Stimulated activated CD4-positive, alpha-beta T cell treated with anti-CD3 and anti-CD28 coated beads, Interleukin-1b, Interleukin-23, amount 100 ng/mL, for 48 hours (primary cell): ENCODE measurements at places on chromosomes 6 and 20.

- DNase-seq, result no peak
Measured at GRCh38 chr20:54344832-54345231, 130.6 kb upstream of the DOK5 start.

DNA sequence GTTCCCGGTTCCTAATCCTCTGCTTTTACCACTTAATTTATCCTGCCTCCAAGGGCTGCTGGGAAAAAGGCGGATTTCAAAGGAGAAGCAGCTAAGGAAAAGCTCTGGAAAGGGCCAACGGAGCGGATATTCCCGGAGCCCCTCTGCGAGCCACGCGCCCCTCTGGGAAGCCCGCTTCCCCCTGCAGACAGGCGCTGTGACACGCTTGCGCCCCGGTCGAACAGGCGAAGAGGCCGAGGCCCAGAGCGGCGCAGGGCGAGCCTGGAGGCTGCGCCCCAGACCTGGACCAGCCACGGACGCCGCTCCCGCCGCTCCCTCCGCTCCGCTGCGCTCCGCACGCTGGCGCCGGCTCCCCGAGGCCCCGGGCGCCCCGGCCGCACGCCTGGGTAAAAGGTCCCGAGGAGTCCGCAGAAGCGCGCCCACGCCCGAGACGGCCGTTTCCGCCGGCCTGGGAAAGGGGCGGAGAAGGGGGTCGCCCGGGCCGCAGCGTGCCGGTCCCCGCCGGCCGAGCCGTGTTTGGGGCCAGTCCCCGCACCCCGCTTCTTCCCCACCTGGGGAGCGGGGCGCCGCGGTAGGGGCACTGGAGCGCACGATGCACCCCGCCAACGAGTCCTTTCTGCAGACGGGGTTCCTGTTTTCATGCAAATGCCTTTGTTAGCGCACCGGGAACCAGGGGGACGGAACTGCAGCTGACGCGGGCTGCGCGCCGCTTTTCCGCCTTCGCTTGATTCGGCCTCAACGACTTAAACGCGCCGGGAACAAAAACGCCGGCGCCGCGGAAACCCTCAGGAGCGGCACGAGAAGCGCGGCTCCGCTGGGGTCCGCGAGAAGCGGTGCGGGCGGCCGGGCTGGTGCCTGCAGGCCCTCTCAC, 91.9 kb upstream of the SIRPA start:
- peak; percentile 27 for DNase-seq

DNA sequence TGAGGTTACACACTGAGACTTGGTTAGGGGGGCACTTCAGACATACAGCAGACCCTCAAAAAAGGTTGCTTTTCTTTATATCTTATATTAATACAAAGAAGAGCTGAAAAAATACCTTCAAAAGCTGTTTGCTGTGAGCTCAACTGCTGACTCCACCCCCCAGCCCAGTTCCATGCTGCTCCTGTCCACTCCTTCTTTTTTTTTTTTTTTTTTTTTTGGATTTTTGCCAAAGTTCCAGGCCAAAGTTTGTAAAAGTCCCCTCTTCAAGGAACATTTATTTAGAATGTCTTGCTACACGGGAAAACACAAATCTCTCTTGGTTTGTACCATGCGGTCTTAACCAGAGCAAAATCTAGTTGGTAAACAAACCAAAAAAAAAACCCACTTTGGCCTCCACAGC, 85.3 kb upstream of the AKAP12 start:
- DNase-seq, result no peak

DNA sequence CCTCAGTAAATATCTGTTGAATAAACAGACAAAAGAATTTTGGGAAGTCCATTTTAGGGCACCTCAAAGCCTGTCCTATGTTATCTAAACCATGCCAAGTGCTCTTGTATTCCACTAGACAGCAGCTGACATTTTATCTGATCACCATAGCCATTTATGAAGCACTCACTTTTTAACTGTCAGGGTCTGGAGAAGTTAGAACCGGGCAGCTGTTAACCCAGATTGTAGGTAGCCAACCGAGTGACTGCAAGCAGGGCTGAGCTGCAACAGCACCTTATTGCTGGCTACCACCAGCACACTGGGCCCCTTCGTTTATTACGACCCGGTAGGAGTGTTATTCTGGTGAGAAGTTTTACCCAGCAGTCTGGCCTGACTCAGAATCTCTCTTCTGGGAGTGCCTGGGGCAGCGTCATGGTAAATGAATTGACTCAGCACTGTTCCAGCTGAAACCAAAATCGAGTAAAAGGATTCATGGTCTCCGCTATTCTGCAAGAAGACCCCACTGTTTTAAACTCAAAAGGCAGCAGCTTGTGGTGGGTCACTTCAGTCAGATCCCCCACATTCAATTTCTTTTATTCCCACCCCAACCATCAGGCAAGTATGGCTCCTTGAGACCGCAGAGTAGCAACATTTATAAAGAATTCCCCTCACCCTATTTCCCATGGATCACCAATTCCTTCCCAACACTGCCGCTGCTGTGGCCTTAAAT, 1.7 kb downstream of the UBE2V1 start:
- DNase-seq, result peak; percentile 68

DNA sequence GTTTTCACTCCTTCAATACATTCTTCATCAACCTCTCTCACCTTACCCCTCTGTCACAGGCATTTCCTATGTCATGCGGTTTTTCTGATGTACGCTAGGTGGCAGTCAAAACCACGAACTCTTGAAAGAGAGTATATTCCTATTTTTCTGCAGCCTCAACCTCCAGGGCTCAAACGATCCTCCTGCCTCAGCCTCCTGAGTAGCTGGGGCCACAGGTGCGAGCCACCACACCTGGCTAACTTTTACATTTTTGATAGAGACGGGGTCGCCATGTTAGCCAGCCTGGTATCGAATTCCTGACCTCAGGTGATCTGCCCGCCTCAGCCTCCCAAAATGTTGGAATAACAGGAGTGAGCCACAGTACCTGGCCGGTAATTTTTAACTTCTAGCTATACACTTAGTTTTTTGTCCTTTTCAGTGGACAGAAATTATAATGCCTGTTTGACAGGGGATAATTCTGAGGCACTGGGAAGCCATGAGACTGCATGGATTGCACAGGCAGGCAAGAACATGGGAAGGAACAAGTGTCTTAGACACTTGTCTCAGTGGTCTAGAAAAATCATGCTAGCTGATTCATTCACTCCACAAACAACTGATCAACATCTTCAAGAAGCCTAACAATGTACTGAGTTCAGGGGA, 22.5 kb upstream of the HFE start:
- DNase-seq, result peak; percentile 24

DNA sequence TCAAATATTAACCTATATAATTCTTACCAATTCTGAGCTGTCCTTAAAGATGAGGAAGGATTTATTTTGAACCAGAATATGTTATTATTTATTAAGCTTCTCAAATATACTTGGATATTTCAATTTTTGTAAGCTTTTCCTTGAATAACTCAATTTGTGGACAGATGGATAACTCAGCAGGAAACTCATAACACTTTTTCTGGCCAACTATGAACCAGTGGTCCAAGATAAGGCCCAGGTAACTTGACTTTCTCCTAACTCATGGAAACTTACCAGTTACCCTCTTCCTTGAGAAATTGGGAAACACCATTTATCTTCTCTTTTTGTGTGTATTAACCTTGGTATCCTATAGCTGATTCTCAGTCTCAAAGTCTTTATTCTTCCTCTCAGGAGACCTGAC, 427.5 kb upstream of the SYNCRIP start:
- no peak for DNase-seq

DNA sequence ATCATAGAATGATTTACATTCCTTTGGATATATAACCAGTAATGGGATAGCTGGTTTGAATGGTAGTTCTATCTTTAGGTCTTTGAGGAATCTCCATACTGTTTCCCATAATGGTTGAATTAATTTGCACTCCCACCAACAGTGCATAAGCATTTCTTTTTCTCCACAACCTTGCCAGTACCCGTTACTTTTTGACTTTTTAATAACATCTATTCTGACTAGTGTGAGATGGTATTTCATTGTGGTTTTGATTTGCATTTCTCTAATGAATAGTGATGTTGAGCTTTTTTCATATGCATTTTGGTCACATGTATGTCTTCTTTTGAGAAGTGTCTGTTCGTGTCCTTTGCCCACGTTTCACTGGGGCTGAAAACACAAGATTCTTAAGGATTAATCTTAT, 107.3 kb downstream of the TINAG start:
- DNase-seq, result no peak

- DNase-seq, result no peak
Measured at GRCh38 chr6:69589626-69590025, 207.2 kb downstream of the LMBRD1 start.

DNA sequence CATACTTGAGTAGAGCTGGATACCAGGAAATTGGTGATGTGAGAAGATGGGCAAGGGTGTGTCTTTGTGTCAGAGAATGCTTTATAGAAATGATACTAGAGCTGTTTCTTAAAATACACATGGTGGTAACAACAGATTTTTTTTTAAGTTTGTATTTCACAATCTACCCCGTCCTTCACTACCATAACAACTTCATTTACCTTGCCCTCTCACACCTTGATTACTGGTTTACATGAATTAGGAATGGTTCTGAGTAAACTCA, 45.4 kb downstream of the RARS2 start:
- DNase-seq, result no peak

GRCh38 chr6:143400258-143401067, 50.0 kb downstream of the ADAT2 start:
- no peak for DNase-seq

DNA sequence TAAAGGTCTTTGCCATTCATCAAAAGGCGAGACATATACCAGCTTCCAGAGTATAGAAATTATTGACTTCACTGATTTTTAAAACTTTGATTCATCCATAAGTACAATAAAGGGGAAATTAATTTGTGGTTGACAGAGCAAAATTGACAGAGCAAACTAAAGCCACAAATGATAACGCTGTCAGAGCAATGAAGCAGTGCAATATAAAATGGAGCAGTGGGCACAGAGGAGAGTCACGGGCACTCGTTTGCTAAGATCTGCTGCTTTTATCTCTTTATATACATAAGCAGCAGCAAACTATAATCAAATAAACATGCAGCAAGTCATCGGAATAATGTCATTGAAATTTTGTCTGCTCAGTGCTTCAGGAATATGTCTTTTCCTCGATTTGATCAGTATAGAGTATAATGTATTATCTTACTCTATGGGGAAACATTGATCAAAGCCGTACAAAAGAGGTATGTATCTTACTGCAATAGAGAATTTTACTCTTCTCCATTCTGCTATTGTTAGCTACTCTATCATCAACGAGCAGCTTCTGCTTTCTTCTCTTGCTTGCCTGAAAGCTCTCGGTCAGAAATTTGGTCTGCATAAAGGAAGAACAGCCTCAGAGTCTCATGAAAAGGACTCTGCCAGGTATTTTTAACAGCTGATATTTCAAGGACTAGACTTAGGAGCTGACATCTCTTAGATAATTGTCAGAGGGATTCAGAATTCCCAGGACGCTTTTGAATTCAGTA, 546.0 kb upstream of the ARID1B start:
- no peak for DNase-seq

GRCh38 chr6:46898006-46898405, 23.7 kb downstream of the ADGRF5 start:
- DNase-seq, result no peak

DNA sequence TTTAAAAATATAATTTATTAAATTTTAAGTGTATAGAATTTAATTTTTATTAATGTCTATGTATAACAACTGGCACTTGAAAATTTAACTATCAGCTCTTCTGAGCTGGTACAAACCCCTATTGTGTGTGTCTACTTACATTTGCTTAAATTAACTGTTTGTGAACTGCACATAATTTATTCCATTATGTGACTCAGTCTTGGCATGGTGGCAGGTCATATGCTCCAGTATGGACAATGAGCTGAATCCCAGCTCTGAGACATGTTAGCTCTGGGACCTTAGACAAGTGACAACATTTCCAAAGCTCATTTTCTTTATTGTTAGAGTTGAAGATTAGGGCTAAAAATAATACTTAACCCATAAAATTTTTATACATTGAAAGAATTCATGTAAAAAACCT, 526.1 kb upstream of the MARCKS start:
- no peak for DNase-seq

DNA sequence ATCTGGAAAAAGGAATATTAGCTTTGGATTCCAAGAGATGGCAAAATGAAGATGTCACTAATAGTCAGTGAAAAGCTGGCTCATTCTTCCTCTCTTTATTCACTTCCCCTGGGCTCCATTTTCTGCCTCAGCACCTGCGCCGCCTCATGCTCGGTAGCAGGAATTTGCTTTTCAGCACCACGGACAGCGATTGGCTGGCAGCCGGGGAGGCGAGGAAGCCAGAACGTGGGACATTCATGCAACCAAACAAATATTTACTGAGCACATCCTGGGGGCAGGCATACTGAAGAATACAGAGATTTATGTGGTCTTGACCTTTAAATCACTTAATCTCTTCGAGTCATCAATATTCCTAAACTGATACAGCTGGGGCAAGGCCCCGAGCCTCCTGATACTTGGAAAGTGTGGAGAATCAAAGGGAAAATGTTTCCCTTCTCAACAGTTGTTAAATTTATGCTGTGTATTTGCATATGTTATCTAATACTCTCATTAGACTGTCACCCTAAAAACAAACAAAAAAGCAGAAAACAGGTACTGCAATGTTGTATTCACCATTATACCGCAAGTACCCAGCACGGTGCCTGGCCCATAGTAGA, 12.1 kb upstream of the PDYN start:
- peak; percentile 50 for DNase-seq

DNA sequence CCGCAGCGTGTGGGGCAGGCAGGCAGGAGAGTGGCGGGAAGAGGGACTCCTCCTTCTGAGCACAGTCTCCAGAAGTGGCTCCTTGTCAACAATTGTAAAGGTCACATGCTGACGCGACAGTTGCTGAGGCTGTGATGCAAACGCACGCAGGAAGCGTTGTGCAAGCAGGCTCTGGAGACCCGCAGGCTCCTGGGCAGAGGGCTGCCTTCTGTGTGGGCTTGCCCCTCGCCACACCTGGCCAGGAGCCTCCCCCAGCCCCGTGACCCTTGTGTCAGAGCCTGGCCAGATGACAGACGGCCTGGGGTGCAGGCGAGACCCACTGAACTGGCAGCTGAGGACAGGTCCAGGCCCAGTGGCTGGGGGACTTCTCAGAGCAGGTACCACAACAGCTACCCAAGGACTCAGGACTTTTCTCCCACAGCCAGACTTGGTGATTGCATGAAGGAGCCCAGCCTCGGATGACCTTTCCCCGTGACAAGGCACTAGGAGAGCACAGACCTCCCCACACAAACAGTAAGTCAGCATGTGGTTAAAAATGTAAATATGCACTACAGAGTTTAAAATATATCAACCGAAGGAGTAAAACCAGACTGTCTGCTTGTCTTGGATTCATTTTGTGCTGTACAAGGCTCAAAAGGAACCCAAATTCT, 222.1 kb upstream of the RREB1 start:
- no peak for DNase-seq

DNA sequence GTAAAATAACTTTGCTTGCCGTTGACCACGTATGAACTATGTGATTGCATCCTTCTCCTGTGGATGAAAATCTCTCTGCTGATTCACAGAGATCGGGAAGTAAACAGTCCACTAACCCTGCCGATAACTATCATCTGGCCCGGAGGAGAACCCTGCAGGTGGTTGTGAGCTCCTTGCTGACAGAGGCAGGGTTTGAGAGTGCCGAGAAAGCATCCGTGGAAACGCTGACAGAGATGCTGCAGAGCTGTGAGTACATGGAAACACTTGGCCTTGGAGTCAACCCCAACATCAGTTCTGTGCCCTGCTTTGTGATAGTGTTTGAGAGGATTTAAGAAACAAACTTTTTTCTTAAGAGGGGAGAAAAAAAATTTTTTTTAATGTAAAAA, 937 bp downstream of the TAF8 start:
- DNase-seq, result no peak

- DNase-seq, result no peak
Measured at GRCh38 chr6:4564801-4565271, 211.4 kb upstream of the CDYL start.

GRCh38 chr6:65117817-65118409, 589.1 kb downstream of the EYS start:
- no peak for DNase-seq

GRCh38 chr6:2619651-2620050, 131.1 kb downstream of the MYLK4 start:
- no peak for DNase-seq
